ENCODE measurements at places on chromosomes 5 and 9. TPM values are rescaled to one million over a fixed set of nuclear protein-coding genes. Genes with fewer than 3 reads are reported as not detected.

DMRTA1 gene
- 0.83 TPM for total RNA-seq

PCDHA9 gene
- total RNA-seq: 0.04 TPM

KIAA1191 gene
- 68.3 TPM for total RNA-seq

LECT2 gene
- not detected for total RNA-seq

OSMR gene
- total RNA-seq: 80.4 TPM
